ENCODE measurements at places on chromosomes 12 and 14. TPM values are rescaled to one million over a fixed set of nuclear protein-coding genes. Genes with fewer than 3 reads are reported as not detected.

DNA sequence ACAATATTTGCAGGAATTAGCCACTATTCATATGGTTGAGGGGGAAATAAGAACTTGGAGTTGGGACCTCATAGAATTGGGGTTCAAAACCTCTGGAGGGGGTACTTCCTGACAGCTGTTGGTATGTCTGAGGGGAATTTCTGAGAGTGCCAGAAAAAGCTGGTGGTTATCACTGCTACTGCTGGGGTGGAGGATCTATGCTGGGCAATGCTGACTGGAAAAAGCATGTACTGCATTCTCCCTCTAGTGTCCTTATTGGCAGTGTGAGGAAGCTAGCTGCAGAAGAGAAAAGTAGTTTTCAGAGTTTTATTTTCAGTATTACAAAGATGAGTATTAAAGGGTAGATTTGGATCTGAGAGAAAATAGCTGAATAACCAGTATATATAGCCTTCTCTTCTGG lies 88.8 kb downstream of the FUT8 start:
- DNase-seq, result no peak

Gene IL31
- polyA plus RNA-seq, result not detected

Gene B4GALNT1
- polyA plus RNA-seq, result 1.2 TPM

- no peak for DNase-seq
Measured at GRCh38 chr12:107761502-107761904, 566 bp upstream of the PRDM4 start.

DNA sequence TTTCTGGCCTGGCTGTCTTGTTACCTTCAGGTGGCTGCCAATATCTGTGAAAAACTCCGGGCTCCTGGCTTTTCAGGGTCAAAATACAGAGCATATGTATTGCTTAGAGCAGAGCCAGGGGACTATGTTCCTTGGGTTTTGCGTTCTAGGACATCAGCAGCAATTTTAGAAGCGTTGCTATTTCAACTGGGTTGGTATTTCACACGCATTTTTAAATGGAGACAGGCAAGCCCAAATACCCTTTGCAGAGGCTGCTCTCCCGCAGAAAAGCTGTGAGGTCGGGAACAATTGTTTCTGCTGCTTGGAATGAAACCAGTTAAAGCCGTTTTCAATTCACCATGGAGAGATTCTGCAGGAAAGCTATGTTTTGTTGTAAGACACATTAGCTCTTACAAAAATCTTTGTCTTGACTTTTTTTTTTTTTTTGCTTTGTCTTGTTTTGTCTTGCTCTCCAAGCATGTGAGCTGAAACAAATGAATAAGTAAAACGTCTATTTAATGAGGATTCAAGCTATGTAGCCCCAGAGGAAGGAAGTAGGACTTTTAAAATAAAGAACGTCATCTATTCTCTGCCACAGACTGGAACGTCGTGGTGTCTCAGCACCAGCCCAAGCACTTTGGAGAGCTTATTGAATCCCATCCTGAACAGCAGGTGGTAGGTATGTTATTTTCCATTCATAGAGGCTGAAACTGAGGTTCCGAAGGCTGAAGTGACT lies 181.0 kb upstream of the TBX3 start:
- DNase-seq, result no peak

DNA sequence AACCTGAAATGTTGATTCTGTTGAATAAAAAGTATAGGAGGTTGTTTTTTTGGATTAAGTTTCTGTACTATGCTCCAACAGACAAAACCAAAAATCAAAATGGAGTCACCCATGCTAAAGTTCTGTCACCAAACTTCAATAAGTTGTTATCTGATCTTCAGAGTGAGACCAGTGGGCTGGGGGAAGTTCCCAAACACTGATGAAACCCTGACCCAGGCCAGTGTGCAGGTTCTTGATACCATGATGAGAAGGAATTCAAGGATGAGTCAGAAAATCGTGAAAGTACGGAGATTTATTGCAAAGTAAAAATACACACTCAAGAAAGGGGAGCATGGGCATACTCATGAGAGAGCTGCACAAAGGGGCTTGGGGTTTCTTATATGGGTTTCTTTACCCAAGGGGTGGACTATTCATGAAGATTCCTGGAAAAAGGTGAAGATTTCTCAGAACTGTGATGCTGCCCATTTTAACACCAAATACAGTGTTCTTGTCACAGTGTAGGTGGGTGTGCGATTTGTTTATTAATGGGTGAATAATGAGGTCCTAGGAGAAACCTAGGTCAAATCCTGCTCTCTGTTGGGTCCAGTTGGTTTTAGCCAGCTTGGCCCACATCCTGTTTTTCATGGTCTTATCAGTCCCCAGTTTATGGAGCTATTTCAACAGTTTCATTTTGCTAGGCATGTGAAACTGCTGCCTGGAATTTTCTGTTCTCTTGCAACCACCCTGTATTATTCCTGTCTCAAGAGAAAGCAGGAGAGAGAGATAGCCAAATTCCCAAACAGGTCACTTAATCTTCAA lies 27.5 kb upstream of the DENND5B start:
- DNase-seq, result no peak

Gene KRT2
- not detected for polyA plus RNA-seq
